ENCODE measurements at places on chromosomes 3 and 15. TPM values are rescaled to one million over a fixed set of nuclear protein-coding genes. Genes with fewer than 3 reads are reported as not detected.

IL16 gene
- 15.0 TPM for polyA plus RNA-seq

GOLGA6D gene
- polyA plus RNA-seq = not detected

TMEM207 gene
- not detected for polyA plus RNA-seq

KBTBD13 gene
- polyA plus RNA-seq = 0.12 TPM

GPD1L gene
- 10.2 TPM for polyA plus RNA-seq

CFAP20DC gene
- polyA plus RNA-seq = 2.9 TPM

PAK6 gene
- 0.04 TPM for polyA plus RNA-seq

TFRC gene
- 268 TPM for polyA plus RNA-seq

ZPLD1 gene
- not detected for polyA plus RNA-seq

DISP2 gene
- 0.08 TPM for polyA plus RNA-seq

GRM7 gene
- not detected for polyA plus RNA-seq

PLA2G4F gene
- polyA plus RNA-seq = not detected

GRCh38 chr3:151992326-151993041 lies 119.0 kb downstream of the SUCNR1 start:
- no peaks in the 10 kb centered on the region for H3K36me3 ChIP-seq
- H3K27ac ChIP-seq = no peak overlapping the region
- no peaks in the 10 kb centered on the region for H3K4me1 ChIP-seq
- H3K4me3 ChIP-seq = no peak overlapping the region

GRCh38 chr3:139127101-139127500 lies 82.4 kb upstream of the PRR23C start:
- H3K36me3 ChIP-seq = no peaks in the 10 kb centered on the region
- H3K27me3 ChIP-seq = no peaks in the 10 kb centered on the region
- peaks cover 20% of the 10 kb centered on the region for H3K4me1 ChIP-seq
- DNase-seq = peak; percentile 38

DNA sequence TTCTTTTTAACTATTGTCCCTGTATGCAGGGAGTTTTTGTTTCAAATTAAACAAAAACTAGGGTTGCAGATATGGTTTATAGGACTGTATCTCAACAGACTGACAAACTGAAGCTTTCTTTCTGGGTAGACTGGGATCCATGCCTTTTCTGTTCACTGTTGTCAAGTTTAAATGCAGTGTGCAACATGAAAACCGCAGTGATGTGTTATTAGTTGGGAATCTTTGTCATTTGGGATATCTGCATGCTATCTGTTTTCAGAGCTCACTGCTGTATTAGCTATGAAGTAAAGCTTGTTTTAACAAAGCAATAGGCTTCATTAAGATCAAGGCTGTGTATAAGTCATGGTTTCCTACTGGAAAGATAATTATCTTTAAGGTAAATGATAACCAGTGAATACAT lies 21.4 kb upstream of the MCF2L2 start:
- H3K27me3 ChIP-seq = no peaks in the 10 kb centered on the region
- H3K4me1 ChIP-seq = peaks cover 7% of the 10 kb centered on the region
- no peak for DNase-seq
- H3K27ac ChIP-seq = peak overlapping the region; percentile 37

DNA sequence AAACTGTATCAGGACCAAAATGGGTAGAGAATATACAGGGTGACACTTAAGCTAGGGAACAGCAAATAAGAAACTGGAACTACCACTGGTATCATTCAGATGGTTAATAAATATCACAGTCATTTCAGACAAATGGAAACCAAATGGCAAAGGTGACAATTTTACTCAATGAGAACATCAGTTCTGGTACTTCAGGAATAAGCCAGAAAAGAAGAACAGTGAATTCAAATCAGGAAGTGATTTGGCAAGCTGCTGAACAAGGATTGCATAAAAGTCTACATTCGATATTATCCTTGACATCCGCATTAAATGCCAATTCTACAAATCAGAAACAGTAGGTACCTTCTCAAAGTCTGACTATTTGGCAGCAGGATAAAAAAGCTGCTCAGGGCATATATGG lies 23.5 kb upstream of the STIMATE start:
- no peaks in the 10 kb centered on the region for H3K27me3 ChIP-seq
- no peak overlapping the region for H3K27ac ChIP-seq
- no peak for DNase-seq
- H3K4me3 ChIP-seq = no peak overlapping the region

DNA sequence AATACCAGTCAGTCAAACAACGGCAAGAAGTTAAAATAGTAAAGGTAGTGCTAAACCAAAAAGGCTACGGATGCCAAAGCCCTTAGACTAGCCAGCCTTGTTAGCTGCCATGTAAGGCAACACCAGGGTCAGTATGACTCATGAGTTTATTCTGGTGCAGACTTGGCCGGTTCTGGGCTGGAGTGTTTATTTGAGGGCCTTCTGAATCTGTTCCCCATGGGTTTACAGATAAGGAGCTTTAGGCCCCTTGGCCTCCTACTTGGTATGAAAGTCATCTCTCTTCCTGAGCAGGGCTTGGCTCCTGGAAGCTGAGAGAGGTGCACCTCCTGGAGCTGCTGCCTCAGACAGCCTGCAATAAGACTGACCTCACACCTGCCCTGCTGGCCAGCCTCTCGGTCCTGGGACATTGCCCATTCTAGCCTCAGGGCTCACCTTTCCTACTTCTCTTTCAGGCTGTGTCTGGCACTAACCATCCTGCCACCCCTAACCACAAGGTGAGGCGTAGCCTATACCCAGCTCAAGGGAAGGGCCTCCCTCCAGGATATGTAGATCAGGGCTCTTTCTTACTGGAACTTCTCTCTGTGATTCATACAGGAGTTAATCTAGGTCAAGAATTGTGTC lies 10.4 kb upstream of the RTP1 start:
- DNase-seq = peak; percentile 69
- H3K27me3 ChIP-seq = peaks cover 4% of the 10 kb centered on the region
- no peaks in the 10 kb centered on the region for H3K36me3 ChIP-seq
- peaks cover 3% of the 10 kb centered on the region for H3K4me1 ChIP-seq

- H3K27ac ChIP-seq = no peak overlapping the region
- no peaks in the 10 kb centered on the region for H3K36me3 ChIP-seq
- peaks cover 29% of the 10 kb centered on the region for H3K27me3 ChIP-seq
- H3K4me3 ChIP-seq = no peak overlapping the region
- H3K4me1 ChIP-seq = no peaks in the 10 kb centered on the region
These were observed 95.4 kb downstream of the ABHD5 start for GRCh38 chr3:43786102-43786501.

DNA sequence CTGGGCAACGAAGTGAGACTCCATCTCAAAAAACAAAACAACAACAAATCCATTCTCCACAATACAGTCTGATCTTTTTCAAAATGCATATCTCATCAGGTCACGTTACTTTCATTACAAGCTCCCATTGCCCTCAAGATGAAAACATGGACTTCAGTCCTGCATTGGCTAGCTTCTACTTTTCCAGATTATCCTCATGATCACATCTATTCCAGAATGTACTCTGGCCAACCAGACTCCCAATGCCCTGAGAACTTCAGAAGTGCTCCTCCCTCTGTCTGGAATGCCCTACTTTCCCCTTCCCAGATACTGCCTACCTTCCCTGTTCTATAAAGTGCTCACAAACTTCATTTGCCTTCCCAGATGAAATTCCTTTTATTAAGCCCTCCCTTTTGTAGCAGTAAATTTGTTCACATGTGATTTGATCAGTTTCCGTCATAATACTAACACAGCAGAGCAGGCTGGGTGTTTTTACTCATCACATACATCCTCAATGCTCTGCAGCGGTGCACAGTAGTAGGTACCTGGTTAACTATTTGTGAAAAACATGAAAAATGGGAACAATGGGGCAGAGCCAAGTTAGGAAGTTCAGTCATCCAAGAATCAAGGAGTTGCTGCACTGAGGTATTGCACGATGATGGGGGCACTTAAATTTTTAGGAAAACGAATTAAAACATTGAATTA lies 5.3 kb downstream of the RPL22L1 start:
- no peaks in the 10 kb centered on the region for H3K27me3 ChIP-seq
- H3K36me3 ChIP-seq = peaks cover 37% of the 10 kb centered on the region
- no peak overlapping the region for H3K4me3 ChIP-seq
- no peak overlapping the region for H3K27ac ChIP-seq

- H3K27me3 ChIP-seq = no peaks in the 10 kb centered on the region
- H3K27ac ChIP-seq = no peak overlapping the region
- H3K4me3 ChIP-seq = no peak overlapping the region
These were observed 50.9 kb downstream of the FAM98B start for GRCh38 chr15:38504680-38505467.

- no peaks in the 10 kb centered on the region for H3K36me3 ChIP-seq
- H3K27me3 ChIP-seq = peaks cover 21% of the 10 kb centered on the region
- no peak for DNase-seq
- H3K4me1 ChIP-seq = no peaks in the 10 kb centered on the region
- no peak overlapping the region for H3K27ac ChIP-seq
These were observed 28.3 kb upstream of the LYZL4 start for GRCh38 chr3:42438758-42439157.

- no peak overlapping the region for H3K27ac ChIP-seq
- no peak overlapping the region for H3K4me3 ChIP-seq
- H3K36me3 ChIP-seq = peaks cover 34% of the 10 kb centered on the region
- H3K27me3 ChIP-seq = no peaks in the 10 kb centered on the region
These were observed 60.2 kb downstream of the VPS8 start for GRCh38 chr3:184872200-184872599.

- H3K4me1 ChIP-seq = no peaks in the 10 kb centered on the region
- no peak overlapping the region for H3K27ac ChIP-seq
- no peaks in the 10 kb centered on the region for H3K36me3 ChIP-seq
- H3K4me3 ChIP-seq = no peak overlapping the region
- no peaks in the 10 kb centered on the region for H3K27me3 ChIP-seq
These were observed 14.7 kb downstream of the IGSF11 start for GRCh38 chr3:119019767-119020518.

GRCh38 chr15:95247071-95247984 lies 1016.0 kb downstream of the MCTP2 start:
- no peak overlapping the region for H3K27ac ChIP-seq
- no peaks in the 10 kb centered on the region for H3K27me3 ChIP-seq
- DNase-seq = peak; percentile 12
- no peaks in the 10 kb centered on the region for H3K4me1 ChIP-seq
- H3K4me3 ChIP-seq = no peak overlapping the region

- no peak overlapping the region for H3K27ac ChIP-seq
- no peak for DNase-seq
- H3K27me3 ChIP-seq = no peaks in the 10 kb centered on the region
- H3K4me1 ChIP-seq = no peaks in the 10 kb centered on the region
These were observed 20.2 kb downstream of the USF3 start for GRCh38 chr3:113676261-113676660.

DNA sequence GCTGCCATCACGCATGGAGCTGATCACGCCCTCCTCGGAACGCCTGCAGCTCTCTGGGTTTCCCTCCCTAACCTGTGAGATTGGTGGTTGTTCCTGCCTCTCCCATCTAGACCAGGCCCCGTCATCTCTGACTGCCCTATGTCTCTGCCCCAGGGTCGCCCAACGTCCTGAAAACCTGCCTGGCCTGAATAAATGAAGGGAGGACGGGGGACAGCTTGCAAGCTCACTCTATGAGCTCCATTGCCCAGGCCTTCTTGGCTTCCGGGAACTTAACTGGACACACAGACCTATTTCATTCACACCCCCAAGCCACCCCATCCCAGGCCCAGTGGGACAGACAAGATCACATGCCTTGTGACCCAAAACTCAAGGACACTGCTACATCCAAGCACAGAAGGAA lies 274.2 kb downstream of the XXYLT1 start:
- no peaks in the 10 kb centered on the region for H3K4me1 ChIP-seq
- no peak overlapping the region for H3K27ac ChIP-seq
- H3K27me3 ChIP-seq = peaks cover 29% of the 10 kb centered on the region
- no peak overlapping the region for H3K4me3 ChIP-seq
- no peak for DNase-seq

DNA sequence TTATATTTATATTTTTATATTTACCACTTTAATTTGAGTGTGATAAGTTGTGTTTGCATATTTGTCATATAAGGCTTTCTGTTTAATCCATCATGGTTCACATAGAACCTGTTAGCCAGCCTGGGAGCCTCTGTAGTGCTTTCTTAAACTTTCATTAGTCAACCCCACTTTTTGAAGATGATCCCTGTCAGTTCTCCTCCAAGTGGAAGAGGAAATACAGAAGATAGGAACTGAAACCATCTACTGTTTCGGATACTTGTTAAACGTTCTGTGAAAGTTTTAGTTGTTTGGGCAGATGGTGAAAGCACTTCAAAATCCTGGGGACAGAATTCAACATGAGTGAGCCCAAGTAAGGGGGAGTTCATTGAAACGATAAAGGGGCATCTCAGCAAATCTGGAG lies 4.6 kb upstream of the SAMMSON start:
- H3K27ac ChIP-seq = no peak overlapping the region
- peaks cover 4% of the 10 kb centered on the region for H3K4me1 ChIP-seq
- H3K27me3 ChIP-seq = no peaks in the 10 kb centered on the region
- no peak overlapping the region for H3K4me3 ChIP-seq
- H3K36me3 ChIP-seq = no peaks in the 10 kb centered on the region
- no peak for DNase-seq

- H3K36me3 ChIP-seq = no peaks in the 10 kb centered on the region
- H3K4me3 ChIP-seq = no peak overlapping the region
- no peaks in the 10 kb centered on the region for H3K27me3 ChIP-seq
- no peak for DNase-seq
- H3K27ac ChIP-seq = no peak overlapping the region
- H3K4me1 ChIP-seq = no peaks in the 10 kb centered on the region
These were observed 13.6 kb upstream of the DENND6A start for GRCh38 chr3:57706462-57706861.

- DNase-seq = no peak
- no peak overlapping the region for H3K4me3 ChIP-seq
- no peaks in the 10 kb centered on the region for H3K4me1 ChIP-seq
- no peaks in the 10 kb centered on the region for H3K36me3 ChIP-seq
These were observed 242.3 kb upstream of the ICE2 start for GRCh38 chr15:60721257-60721626.

- no peak for DNase-seq
- peaks cover 26% of the 10 kb centered on the region for H3K4me1 ChIP-seq
- no peak overlapping the region for H3K27ac ChIP-seq
- H3K36me3 ChIP-seq = no peaks in the 10 kb centered on the region
- no peaks in the 10 kb centered on the region for H3K27me3 ChIP-seq
- H3K4me3 ChIP-seq = no peak overlapping the region
These were observed 118.1 kb downstream of the RPL22L1 start for GRCh38 chr3:170751899-170752293.

DNA sequence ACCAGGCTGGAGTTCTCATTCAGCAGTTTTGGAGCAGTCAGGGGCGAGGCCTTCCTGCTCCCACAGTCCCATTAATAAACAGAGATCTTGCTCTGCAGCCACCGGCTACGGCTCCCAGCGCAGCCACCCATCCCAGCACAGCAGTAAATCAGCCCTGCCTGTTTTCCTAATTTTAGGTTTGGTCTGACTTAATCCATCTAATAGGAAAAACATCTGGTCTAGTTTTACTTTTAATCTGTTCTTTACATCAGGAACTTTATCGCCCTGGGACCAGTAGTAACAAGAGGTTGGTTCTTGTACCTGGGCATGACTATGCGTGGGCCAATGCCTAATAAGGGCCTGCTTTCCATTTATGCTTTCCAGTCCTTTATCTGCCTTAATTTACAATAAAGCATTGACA lies 264.0 kb upstream of the DPH6 start:
- no peak overlapping the region for H3K4me3 ChIP-seq
- no peak overlapping the region for H3K27ac ChIP-seq
- DNase-seq = no peak
- no peaks in the 10 kb centered on the region for H3K27me3 ChIP-seq
- no peaks in the 10 kb centered on the region for H3K4me1 ChIP-seq
- no peaks in the 10 kb centered on the region for H3K36me3 ChIP-seq

- no peak for DNase-seq
- H3K4me3 ChIP-seq = no peak overlapping the region
- H3K27ac ChIP-seq = no peak overlapping the region
- no peaks in the 10 kb centered on the region for H3K36me3 ChIP-seq
These were observed 28.5 kb downstream of the NR2F2 start for GRCh38 chr15:96358821-96359615.

- no peak overlapping the region for H3K27ac ChIP-seq
- H3K27me3 ChIP-seq = no peaks in the 10 kb centered on the region
- H3K36me3 ChIP-seq = no peaks in the 10 kb centered on the region
- peaks cover 24% of the 10 kb centered on the region for H3K4me1 ChIP-seq
These were observed 176.0 kb downstream of the APBA2 start for GRCh38 chr15:29061746-29062145.
